HS-5 (cell line): ENCODE measurements at places on chromosomes 5 and 9.

- DNase-seq: no peak
Measured at GRCh38 chr9:88087906-88088305, 50.4 kb downstream of the SPATA31C2 start.

- DNase-seq: no peak
Measured at GRCh38 chr5:69504036-69504435, 11.4 kb downstream of the OCLN start.

- DNase-seq: no peak
Measured at GRCh38 chr5:148491015-148491792, 107.4 kb downstream of the FBXO38 start.

- no peak for DNase-seq
Measured at GRCh38 chr5:100186181-100186580, 349.0 kb upstream of the FAM174A start.

GRCh38 chr5:6818594-6819511 lies 105.6 kb downstream of the TENT4A start:
- no peak for DNase-seq

- no peak for DNase-seq
Measured at GRCh38 chr9:84471816-84472215, 131.3 kb upstream of the SLC28A3 start.

- DNase-seq: no peak
Measured at GRCh38 chr9:78438780-78439179, 141.9 kb downstream of the PSAT1 start.

- DNase-seq: no peak
Measured at GRCh38 chr9:136143215-136144001, 24.7 kb upstream of the TMEM250 start.

DNA sequence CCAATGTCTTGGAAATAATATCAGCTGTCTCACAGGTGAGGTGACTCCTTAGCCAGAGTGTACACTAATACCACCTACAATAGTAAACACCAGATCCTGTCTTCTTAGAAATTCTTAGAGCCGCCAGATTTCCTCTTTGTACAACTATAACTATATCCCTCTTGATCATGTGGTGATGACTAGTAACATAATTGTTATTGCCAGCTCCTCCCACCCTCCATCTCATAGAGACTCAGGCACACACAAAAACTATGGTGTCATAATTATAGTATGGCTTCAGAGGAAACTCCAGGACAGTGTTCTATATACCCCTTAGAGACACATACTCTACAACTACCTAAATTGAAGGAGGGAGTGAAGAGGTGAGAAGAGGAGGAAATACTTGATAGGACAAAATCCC lies 33.1 kb downstream of the PGGT1B start:
- no peak for DNase-seq

DNA sequence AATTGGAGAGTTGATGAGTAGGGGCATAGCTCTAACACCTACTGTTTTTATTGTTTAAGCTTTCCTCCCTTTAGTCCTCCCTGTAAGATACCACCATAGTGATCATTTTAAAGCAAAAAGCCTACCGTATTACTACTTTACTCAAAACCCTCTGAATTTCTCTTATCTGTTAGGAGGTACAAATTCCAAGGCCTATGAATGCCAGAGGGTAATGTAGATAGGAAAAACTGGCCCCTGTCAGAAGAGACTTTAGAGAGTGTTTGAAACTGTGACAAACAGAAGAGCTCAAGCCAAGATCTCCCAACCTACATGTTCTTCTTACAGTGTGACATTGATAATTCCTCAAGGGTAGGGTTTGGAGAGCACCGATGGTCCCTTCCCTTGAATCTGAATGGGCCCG lies 7.2 kb upstream of the SLC44A1 start:
- no peak for DNase-seq

- DNase-seq: peak; percentile 99
Measured at GRCh38 chr5:57841676-57842363, 359.2 kb upstream of the ACTBL2 start.

DNA sequence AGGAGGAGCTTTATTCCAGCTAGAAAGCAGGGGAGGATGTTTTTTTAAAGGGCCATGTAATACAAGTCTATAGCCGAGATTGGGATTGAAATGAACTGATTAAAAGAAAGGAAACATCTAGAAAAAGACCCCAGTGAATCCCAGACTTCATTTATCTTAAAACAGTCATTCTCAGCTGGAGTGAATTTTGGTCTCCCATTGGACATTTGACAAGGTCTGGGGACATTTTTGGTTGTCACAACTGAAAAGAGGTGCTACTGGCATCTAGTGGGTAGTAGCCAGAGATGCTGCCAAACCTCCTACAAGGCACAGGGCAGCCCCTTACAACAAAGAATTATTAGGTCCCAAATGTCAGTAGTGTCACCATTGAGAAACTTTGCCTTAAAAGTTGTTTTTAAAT lies 16.3 kb upstream of the SPINK4 start:
- no peak for DNase-seq

DNA sequence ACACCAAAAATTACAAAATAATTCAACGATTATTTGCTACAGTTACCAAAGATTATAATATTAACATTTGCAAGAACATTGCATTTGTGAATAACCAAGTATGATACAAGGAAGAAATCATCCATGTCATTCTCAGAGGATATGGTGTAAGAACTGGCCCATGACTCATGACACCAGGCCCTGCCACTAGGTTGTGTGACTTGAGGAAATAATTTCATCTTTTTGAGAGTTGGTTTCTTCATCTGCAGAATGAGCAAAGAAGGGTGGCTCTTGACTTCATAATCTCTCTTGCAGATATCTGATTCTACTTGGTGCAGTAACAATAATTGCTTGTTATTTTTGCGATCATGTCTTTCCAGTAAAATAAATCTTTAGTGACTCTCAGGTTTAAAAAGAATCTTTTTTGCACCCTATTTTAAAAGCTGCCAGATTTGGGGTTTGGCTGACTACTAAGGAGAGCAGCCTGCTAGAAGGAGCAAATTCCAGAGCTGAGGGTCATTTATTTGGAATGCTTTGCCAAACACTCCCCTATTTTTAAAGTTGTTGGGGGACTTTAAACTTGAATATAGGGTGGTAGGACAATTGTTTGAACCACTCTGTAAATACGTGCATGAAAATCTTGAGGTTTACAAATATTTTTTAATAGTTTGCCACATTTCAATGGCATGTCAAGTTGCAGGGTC lies 23.5 kb downstream of the ITGA1 start:
- peak; percentile 59 for DNase-seq

DNA sequence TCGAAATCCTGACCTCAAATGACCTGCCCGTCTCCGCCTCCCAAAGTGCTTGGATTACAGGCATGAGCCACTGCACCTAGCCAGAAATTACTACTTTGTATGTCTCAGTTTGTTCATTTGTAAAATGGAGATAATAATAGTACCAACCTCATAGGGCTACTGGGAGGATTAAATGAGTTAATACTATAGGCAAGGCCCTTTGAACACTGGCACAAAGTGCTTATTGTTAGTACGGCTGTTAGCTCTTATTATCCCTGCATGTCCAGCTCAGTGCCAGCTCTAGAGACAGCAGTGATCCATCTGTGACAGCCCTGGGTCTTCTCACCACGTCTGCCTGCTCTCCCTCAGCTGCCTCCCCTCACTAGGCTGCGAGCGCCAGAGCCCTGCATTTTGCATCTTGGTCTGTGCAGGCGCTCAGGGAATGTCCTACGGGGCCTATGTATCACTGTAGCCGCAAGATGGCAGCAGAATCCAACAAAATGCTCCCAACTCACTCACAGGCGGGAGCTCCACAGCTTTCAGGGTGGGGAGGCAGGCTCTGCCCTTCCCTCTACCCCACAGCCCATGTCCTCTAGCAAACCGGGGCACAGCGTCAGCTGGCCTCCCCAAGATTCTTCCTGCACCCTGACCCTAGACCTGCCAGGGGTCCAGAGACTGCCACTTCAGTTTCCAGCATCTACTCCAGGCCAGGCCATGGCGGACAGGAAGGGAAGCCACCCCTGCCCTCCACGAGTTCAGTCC lies 17.7 kb upstream of the AKNA start:
- peak; percentile 38 for DNase-seq

GRCh38 chr5:149319174-149319573 lies 26.1 kb upstream of the GRPEL2 start:
- no peak for DNase-seq

DNA sequence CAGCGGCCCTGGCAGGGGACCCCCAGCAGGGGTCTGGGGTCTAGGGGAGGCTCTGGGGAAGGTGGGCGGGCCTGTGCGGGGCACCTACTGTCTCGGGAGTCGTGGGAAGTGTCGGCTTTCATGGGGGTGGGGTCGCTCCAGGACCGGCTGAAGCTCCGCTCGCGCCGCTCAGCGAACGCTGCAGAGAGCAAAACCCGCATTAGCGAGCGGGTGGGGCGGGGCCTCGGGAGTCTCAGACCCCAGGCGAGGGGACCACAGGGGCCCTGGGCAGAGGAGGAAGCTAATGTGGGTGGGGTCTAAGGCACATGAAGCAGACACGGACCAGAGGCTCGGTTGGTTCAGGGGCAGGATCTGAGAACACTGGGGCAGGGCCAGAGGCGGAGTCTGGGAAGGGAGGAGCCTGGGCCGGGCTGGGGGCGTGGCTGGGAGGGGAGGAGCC lies 5.5 kb downstream of the NSMF start:
- no peak for DNase-seq

- DNase-seq: peak; percentile 58
Measured at GRCh38 chr9:114385397-114386181, 2.2 kb downstream of the AKNA start.

DNA sequence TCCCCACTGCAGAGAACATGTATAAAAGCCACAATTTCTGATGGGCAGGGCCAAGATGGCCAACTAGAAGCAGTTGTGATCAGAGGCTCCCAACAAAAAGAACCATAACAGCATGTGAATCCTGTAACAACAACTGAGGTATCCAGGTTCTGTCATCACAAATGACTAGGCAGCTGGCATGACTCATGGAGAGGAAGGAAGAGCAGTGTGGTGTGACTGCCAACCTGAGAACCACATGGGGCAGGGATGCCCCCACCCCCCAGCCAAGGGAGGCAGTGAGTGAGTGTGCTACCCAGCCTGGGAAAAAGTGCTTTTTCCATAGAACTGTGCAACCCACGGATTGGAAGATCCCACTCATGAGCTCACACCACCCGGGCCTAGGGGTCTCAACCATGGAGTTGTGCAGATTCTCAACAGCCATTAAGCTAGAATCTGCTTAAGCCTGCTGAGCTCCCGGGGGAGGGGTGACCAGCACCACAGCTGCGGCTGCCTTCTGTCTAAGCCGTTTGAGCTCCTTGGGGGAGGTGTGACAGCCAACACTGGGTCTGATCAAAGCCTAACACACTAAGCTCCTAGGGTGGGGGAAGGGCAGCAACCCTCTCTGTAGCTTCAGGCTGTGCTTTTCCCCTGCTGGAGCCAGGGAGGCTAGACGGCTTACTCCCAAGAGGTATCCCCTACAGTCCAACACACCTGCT lies 80.1 kb upstream of the DMAC1 start:
- DNase-seq: no peak

GRCh38 chr5:105783811-105784210 lies 1886.9 kb downstream of the EFNA5 start:
- no peak for DNase-seq

- no peak for DNase-seq
Measured at GRCh38 chr5:14879937-14880589, 8.5 kb upstream of the ANKH start.

- DNase-seq: no peak
Measured at GRCh38 chr5:14161825-14162556, 18.8 kb downstream of the TRIO start.

DNA sequence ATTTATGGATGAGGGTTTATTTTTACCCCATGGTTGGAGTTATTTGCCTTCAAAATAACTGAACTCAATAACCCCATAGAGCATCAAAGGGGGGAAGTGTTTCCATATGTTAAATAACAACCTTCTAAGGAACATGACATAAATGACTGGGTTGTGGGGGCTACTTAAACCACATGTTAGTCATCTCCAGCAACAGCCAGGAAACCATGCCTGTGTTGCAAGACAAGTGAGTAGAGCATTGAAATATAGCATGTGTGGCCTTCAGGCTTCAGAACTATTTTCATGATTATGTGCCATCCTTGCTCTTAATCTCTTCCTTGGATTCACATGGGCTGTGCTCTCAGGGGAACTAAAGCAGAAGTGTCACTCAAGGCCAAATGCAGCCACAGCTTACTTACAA lies 431.2 kb downstream of the AGTPBP1 start:
- no peak for DNase-seq

DNA sequence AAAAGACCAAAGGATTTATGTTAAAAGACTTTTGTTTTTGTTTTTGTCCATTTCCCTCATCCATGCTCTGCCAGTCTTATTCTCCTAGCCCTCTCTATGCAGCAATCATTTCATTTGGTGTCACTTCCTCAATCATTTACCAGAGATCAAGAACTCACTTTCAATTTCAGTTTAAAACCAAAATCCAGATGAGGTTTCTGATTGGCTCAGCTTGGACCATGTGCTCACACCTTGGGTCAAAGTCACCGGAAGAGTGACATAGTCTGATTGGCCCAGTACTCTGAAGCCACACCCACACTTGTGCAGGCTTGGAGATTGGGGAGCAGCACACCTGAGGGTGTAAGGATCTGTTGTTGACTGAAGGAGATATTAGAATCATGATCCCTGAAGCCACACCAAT lies 79.6 kb downstream of the TLR4 start:
- no peak for DNase-seq

GRCh38 chr5:147382776-147383175 lies 127.1 kb downstream of the DPYSL3 start:
- no peak for DNase-seq

DNA sequence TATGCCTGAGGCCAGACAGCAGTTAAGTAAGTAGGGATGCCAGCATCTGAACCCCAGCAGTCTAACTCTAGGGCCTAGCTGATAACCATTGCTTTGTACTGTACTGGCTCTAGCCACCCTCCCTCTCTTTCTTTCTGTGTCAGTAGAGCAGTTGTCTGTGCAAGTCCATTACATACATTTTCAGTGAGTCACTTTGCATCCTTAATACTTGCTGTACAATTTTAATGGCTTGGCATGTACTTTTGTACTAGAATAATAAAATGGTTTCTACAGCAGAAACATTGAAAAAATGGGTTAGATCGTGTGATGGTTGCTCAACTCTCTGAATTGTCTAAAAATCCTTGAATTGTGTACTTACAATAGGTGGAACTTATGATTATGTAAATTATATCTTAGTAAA lies 1.5 kb upstream of the TTC39B start:
- DNase-seq: peak; percentile 40

DNA sequence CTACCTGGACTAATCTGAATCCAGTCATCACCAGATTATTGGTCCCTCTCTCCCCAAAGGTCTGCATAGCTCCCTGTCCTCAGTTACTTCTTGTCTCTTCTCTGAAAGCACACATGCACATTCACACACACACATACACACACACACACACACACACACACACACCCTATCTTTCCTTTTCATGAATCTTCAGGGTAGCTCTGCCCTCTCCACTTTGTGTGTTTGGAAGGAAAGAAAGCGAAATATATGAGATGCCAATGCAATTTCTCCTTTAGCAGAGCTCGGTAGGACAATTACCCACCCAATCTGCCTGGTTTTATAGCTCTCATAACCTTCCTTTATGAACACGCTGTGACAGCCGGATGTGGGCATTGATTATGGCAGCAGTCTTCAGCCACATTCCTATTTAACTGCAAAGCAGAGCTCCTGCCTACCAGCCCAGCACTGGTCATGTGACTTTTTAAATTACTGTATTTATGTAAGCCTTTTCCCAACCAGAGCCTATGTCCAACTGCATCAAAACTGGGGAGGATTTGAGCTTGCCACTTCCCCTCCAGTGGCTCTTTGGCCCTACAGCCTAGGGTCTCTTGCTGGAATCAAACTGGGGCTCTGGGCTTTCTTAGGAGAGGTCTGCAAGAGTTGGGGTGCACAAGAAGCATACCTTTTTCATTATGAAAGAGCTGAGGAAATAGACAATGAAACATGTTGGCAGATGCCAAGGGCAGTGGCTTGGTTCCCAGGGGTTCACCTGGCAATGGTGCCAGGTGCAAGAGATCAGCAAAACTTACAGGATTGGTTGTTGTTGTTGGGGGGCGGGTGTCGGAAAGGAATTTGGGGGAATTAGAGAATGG lies 20.8 kb upstream of the MATR3 start:
- DNase-seq: no peak
